ENCODE measurements at places on chromosomes 7 and 10. TPM values are rescaled to one million over a fixed set of nuclear protein-coding genes. Genes with fewer than 3 reads are reported as not detected.
A peak's percentile ranks its signal among the peaks of the same experiment; 100 is the strongest.

GRCh38 chr7:40611095-40611871 lies 476.5 kb downstream of the SUGCT start:
- DNase-seq, result no peak

ZNF239 gene
- total RNA-seq, result 1.8 TPM

DNA sequence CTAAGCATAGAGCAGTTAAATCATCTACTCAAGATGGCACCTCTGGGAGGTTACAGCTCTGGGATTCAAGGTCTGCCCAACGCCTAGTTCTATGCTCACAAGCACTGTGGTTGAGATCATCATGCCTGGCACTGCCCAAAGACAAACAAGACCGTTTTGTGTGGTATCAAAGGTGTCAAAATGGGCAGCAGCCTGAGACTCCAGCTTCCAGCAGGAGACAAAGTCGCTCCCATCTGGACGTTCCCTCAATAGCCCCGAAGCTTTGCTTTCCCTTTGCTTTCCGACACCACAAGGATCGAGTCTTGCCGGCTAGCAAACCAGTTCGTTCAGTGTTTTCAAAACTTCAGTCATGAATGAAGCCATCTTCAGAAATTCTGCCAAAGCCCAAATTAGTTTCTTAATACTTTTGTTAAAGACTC lies 5.1 kb downstream of the HABP2 start:
- DNase-seq, result no peak

DNA sequence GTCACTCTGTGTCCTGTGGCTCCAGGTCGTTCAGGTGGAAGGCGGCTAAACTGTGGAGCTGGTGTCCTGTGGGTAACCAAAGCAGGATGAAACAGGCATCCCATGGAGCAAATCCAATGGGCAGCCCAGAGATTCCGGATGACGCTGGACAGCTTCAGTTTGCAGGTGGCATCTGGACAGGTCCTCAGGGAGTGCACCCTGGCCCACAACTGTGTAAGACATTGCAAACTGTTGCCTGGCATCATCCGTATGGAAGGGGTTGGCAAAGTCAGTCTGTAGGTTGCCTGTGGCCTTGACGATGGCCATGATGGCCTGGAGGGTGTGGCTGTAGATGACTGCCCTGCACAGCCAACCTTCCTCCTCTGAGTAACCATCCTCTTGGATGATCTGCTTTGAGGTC lies 35.5 kb downstream of the RPS24 start:
- no peak for DNase-seq

- DNase-seq, result peak; percentile 84
Measured at GRCh38 chr7:116776610-116777289, 85.6 kb upstream of the CAPZA2 start.

TMEM213 gene
- 0.33 TPM for total RNA-seq

DNA sequence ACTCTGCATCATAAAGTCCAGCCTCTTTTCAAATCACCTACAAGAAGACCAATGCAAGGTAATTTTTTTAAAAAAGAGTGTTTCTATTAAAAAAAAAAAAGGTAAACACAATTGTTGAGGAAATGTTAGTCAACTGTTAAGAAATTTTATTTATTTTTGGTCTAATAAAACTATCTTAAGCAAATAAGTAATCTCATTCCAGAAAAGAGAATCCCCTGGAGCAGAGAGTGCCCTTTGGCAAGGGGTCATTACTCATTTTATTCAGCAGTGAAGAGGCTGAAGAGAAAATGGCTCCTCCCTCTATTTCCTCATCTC lies 63.4 kb upstream of the GSDME start:
- no peak for DNase-seq

DNA sequence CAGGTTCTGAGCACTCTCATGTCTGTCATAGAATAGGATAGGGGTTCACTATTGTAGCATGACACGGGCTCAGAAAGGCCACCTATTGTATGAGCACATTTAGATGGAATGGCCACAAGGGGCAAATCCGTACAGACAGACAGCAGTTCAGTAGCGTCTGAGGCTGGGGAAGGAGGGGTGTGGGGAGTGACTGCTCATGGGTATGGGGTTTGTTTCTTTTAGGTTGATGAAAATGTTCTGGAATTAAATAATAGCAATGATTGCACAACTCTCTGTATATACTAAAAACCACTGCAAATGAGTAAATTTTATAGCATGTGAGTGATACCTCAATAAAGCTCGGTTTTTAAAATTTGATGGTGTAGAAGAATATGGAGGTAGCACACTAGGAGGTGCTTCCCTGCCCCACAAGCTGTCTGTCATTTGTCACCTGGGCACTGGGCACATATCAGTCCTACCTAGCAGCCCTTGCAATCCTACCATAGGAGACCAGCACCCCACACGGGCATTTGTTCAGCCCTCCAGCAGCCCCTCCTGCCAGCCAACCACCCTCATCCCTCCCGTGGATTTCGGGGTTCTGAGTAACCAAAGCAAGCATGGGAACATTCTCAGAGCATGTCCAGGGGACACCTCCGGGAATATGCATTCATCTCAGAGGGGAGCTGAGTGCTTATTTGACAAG lies 35.2 kb downstream of the KCNMA1 start:
- DNase-seq, result no peak

GRCh38 chr10:27481486-27481885 lies 22.6 kb upstream of the RAB18 start:
- DNase-seq, result no peak

EN2 gene
- not detected for total RNA-seq

DNA sequence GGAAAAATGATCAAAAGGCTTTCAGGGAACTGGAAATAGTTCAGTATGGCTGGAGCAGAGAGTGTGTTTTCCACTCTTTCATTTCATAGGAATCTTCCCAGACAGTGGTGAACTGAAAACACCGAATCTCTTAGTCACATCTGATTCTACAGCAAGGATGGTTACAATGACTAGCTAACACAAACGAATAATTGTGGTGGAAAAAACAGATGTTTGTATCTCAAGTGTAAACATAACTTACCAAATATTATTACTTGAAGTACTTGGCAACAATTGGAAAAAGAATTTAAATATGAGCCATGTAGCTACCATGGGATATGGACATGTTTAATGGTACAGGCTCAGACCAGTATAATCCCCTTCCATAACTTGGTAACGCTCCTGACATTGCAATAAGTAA lies 21.1 kb upstream of the BPGM start:
- DNase-seq, result peak; percentile 39

GRCh38 chr10:28181478-28182096 lies 121.3 kb downstream of the MPP7 start:
- DNase-seq, result no peak

DNA sequence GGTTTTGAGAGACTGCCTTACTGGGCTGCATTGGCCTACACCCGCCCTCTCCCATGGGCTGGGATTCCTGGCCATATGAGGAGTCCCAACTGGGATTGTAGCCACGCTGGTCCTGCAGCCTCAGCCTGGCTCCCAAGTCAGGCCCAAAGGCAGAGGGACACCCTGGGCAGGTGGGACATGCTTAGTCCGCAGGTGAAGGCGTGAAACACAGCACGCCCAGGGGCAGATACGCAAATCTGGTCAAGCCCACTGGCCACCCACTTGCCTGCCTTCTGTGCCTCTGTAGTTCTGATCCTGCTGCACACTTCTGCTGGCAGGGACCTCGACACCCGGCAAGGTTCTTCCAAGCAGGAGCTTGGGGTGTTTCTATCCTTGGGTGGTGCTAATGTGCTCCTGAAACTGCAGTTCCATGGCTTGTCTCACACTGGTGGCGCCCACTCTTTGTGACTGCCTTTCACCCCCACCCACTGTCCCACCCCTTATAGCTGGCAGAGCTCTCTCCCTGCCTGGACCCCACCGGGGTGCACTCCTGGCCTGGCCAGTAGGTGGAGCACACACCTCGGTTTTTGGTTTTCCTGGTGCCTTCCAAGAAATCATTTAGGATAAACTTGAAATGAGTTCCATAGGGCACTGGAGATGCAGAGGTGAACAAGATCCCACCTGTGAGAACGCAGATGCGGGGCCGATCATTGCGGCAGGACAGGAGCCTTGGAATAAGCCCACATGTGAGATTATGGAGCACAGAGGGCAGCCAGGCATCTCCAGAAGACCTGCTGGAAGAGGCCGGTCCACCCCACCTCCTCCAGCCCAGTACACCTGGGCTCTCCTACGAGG lies 47.9 kb downstream of the MKI67 start:
- peak; percentile 53 for DNase-seq

LIPK gene
- total RNA-seq, result not detected

DNA sequence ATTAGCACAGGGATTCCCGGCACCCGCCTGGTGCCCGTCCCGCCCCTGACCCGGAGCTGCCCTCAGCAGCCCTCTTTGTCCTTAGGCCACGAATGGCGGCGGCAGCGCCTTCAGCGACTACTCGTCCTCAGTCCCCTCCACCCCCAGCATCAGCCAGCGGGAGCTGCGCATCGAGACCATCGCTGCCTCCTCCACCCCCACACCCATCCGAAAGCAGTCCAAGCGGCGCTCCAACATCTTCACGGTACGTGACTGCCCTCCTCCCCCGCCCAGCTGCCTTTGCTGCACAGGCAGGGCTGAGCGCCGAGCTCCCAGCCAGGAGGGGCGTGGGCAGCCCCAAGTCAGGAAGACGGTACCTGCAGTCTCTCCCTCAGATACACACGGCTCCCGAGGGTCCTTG lies 33.6 kb downstream of the AGAP3 start:
- DNase-seq, result no peak

FGFR2 gene
- total RNA-seq, result not detected

DNA sequence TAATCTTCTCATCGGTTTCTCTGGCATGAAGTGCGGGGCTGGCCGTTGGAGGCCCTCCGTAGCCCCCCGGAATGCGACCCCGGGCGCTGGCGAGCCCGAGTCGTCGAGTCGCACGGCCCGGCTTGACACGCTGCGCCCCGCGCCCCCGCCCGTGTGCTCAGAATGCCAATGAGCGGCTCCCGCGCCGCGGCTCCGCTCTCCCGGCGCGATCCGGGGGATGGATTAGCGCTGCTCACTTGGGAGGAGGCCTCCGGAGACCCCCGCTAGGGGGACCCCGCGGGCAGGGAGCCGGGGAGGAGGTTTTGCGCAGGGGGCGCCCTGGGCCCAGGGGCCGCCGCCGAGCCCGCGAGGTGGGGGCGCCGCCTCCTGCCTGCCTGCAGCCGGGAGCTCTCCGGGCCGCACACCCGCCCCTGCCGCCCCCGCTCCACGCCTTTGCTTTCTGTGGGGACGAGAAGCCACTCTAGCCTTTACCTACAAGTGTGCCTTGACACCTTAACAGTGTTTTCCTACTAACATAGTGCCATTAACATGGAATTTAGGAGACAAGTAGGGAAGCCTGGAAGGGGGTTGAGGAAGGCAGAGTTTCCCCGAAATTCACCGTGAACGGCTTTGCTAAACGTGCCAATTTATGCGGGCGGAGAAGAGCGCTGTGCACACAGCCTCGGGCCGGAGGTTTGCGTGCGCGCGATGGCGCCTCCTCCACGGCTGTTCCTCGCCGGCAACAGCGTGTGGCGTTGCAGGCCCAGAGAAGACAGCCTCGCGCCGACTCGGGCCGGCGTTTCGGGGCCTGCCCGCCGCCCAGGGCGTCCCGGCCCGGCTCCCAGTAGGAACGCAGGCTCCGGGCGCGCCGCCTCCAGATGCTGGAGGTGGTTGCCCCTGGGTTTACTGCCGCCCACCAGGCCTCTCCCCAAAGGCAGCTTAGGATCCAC lies 7.1 kb downstream of the SHH start:
- DNase-seq, result peak; percentile 59

GRCh38 chr10:17074541-17074847 lies 55.1 kb downstream of the CUBN start:
- peak; percentile 35 for DNase-seq

GRCh38 chr7:152884321-152884720 lies 124.8 kb downstream of the ACTR3B start:
- DNase-seq, result no peak

MMRN2 gene
- total RNA-seq, result 5.1 TPM

NFE2L3 gene
- total RNA-seq, result 0.18 TPM

GRCh38 chr10:12208460-12208859 lies 12.5 kb downstream of the CDC123 start:
- no peak for DNase-seq

DNA sequence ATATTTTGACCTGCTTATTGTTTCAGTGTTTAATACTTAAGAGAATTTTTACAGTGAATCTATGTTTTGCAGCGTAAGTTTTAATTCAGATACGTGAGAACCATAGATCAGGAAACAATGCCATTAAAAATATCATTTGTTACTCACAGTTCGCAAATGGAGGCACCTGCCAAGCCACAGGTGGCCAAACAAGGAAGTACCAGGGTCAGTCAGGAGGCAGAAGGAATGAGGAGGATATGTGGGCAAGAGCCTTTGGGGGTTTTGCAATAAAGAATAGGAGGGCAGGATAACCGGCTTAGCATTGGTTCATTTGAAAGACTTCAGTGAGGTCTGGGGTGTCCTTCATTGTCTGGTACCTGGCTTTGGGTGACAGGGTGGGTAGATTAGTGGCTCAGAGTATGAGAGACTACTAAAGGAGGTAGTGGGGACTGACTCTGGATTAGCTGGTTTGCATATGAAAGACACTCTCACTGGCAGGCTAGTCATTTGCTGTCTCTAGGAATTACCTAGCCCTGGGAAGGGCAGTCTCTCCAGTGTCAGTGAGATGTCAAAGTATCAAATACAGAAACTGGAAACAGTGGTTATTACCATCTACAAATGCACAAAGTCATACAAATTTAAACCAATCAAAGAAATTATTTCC lies 132.2 kb upstream of the CAV2 start:
- no peak for DNase-seq

DNA sequence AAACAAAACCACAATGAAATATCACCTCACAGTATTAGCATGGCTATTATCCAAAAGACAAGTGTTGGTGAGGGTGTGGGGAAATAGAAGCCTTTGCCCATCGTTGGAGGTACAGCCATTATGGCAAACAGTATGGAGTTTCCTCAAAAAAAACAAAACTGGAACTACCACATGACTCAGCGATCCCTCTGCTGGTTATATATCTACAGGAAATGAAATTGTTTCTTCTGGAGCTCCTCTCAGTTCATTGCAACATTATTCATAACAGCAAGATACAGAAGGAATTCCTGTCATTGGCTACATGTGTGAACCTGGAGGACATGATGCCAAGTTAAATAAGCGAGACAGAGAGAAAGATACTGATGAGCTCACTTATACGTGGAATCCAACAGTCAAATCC lies 2.4 kb upstream of the UBE3C start:
- peak; percentile 92 for DNase-seq

DNA sequence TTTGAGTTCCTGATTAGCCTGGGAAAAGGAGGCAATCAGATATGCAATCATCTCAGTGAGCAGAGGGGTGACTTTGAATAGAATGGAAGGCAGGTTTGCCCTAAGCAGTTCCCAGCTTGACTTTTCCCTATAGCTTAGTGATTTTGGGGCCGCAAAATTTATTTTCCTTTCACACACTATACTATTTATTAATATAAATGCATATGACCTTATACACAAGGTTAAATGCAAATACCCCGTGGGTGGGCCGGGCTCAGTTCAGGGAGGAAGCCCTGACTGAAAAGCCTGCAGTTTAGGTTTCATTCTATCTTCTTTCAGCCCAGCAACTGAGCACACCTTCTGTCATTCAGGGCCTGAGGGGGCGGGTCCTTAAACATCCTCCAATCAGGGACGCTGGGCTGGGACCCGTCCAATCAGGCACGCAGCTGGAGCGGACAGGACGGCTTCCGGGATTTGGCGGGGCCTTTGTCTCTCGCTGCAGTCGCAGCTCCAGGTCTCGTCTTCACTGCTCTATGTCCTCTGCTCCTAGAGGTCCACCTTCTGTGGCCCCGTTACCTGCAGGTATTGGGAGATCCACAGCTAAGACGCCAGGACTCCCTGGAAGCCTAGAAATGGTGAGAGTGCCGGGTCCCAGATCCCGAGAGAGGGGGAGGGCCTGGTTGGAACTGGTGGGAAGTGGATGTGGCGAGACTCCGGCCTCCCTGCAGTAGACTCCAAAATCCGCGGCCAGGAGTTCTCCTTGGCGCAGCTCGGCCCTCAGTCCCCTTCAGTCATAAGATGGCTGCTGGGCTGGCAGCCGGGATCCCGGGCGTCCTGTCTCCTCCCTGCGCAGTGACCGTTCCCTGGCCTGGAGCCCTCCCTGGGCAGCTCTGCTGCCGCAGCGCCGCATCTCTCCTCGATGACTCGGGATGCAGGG lies at the start of gene ZNF273:
ZNF273 (plus strand) TSS at position 468 of the 916 bp plus-strand sequence; CDS start at position 513, 45 bp downstream.
- peak; percentile 85 for DNase-seq
